GM12878 (cell line): ENCODE measurements at places on chromosomes 6 and 20.

GRCh38 chr6:47144306-47144705 is 102.2 kb upstream of the ADGRF1 start:
- DNase-seq, result no peak

GRCh38 chr20:2151858-2152281 is 50.2 kb downstream of the STK35 start:
- DNase-seq, result no peak

DNA sequence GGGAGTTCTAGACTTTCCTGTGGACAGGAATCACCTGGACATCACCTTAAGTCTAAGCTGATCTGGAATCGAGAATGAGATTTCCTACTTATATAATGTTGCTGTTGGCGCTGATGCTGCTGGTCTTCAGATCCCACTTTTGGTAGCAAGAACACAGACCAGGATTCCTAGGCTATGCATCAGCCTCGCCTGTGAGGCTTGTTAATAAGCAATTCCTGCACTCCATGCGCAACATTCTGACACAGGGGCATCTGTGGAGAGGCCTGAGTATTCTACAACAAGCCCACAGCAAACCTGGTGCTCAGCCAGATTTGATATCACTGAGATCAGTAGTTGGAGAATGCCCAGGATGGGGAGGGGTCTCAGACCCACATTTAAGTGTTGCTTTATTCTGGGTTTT is 52.0 kb upstream of the TRIM26 start:
- DNase-seq, result no peak

- DNase-seq, result no peak
These were observed 36.0 kb downstream of the ADNP start for GRCh38 chr20:50895111-50895830.

- DNase-seq, result peak; percentile 32
These were observed 4.9 kb upstream of the TBXT start for GRCh38 chr6:166172546-166172945.

DNA sequence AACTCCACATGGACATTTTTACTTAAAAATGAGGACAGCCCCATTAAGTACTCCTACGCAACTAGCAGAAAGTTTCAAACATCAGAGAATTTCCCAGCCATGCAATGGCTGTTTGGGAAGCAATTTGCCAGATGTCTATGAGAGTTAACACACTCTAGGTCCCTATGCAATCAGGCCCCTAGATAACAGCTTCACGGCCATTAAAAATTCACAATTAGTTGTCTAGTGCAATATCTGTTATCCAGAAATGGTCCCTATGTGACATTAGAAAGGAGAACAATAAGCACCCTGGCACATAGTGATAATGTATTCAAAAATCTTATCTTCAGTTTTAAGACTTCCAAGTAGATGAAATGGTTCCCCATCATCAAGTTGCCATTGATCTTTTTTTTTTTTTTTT is 174.3 kb upstream of the NRSN1 start:
- no peak for DNase-seq

DNA sequence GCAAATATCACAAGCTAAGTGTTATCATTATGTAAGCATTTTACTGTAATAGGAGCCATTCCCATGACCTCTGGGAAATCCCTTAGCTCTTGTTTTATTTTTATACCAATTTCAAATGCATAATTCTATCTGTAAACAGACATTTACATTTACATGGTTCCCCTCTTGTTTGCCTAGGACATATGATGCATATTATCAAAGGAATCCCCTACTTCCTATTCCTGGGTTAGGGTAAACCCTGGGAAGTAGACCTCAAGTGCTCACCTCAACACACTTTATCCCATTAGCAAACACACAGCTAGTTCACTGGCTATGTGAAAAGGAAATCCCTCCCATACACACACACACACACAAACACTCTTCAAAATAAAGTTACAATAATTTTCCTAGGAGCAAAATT is 27.1 kb downstream of the PDE10A start:
- no peak for DNase-seq

DNA sequence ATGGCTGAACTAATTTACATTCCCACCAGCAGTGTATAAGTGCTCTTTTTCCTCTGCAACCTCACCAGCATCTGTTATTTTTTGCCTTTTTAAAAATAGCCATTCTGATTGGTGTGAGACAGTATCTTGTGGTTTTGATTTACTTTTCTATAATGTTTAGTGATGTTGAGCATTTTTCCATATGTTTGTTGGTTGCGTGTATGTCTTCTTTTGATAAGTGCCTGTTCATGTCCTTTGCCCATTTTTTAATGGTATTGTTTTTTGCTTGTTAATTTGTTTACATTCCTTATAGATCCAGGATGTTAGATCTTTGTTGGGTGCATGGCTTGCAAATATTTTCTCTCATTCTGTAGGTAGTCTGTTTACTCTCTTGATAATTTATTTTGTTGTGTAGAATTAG is 169.9 kb downstream of the PRL start:
- no peak for DNase-seq

- no peak for DNase-seq
These were observed 73.1 kb downstream of the OR2B2 start for GRCh38 chr6:27838945-27839625.

GRCh38 chr6:3669916-3670315 is 81.6 kb downstream of the PXDC1 start:
- no peak for DNase-seq

DNA sequence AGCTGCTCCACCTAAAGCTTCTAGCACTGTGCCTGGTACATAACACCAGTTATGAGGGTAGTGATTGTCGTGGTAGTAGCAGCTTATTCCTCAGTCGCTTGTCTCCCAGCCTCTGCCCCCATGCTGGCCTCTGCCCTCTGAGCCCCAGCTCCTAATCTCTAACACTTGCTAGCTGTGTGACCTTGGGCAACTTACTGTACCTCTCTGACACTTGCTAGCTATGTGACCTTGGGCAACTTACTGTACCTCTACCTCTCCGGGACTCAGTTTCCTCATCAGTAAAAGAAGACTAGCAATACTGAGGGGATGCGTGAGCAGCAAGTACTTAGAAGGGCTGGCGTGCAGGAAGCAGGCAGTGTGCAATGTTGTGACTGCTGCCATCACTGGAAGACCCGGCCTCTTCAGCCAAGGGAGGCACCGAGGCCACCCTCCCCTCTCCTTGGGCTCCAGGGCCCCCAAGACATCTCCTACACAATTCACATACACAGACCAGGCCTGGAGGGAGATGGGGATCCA is 9.9 kb downstream of the MDFI start:
- DNase-seq, result no peak

DNA sequence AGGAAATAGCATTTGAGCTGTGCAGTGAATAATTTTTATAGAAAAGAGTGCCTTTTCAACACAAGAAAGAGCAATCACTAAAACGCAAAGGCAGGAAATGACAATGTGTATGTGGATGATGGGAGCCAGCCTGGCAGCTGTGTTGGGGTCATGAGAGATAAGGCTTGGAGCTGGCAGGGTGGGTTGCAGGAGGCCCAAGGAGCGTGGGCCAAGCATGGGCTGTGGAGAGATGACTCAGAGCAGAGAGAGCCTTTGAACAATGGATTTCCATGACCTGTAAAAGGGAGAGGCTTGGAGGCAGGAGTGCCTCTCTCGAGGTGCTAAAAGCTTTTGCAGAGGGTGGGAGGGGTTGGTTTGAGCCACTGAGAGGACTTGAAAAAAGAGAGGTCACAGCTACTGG is 6.6 kb upstream of the TBC1D7 start:
- no peak for DNase-seq

- DNase-seq, result no peak
These were observed 382.4 kb downstream of the PKHD1 start for GRCh38 chr6:51704932-51705540.

DNA sequence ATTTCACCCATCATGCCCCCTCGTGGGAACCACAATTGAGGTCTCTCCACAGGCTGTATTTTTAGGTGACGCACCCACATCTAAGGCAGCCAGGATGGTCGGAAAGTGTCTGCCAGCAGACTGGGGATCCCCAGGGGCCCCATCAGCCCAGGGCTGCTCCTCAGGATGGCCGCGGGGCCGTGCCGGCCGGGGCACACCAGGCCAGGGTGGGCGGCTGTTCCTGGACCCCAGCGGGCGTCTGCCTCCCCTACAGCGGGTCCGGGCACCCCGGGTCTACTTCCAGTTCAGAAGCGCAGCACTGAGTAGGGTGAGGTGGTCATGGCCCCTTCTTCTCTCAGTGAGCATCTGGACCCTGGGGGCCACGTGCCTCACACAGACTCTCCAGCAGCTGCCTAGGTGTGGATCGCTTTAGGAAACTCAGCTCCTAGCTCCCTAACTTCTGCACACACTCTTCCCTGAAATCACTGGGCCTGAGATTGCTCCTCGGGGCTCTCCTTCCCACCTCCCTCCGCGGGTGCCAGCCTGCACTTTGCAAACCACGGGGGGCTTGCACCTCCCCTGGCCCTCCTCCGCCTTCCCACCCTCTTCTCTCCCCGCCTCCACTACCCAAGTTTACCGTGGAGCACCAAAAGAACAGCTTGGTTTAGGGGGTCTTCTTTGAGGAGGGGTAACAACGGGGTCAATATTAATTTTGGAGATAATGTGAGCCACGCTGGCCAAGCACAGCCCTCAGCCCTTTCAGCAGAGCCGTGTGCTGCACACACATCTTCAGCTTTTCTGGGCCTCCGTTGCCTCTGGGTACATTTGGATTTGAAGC is 14.2 kb upstream of the FOXC1 start:
- no peak for DNase-seq

- DNase-seq, result no peak
These were observed 42.5 kb upstream of the IPCEF1 start for GRCh38 chr6:154399097-154399496.

- no peak for DNase-seq
These were observed 21.0 kb downstream of the JPH2 start for GRCh38 chr20:44166008-44166407.

DNA sequence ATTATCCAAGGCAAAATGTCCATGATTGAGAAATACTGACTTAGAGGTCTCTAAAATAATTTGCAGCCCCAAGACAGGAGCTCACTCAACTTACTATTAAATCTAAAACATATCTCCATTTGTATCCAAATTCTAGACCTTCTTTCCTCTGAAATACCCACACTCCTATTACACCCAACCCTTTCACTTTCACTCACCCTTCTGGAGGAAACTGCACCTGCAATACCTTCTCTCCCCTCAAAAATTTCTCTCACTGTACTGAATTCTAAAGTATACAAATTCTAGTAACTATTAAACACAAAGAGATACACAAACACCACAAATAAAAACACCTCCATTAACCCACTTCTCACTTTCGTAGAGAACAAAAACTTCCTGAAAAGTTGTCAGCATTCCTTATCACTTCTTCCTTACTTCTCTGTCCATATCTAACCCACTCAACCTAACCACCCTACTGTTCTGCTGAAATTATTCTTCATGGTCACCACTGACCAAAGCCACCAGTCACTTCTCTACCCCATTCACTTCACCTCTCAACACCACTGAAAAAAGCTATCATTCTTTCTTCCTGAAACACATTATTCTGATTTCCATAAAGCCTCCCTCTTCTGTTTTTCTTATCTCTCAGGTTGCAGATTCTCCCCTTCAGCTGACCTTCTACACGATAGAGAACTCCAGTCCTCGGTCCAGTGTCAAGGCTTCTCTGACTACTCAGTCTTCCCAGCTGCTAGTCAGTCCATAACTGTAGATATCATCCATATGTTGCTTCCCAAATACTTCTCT is 12.0 kb downstream of the LMBRD1 start:
- no peak for DNase-seq

DNA sequence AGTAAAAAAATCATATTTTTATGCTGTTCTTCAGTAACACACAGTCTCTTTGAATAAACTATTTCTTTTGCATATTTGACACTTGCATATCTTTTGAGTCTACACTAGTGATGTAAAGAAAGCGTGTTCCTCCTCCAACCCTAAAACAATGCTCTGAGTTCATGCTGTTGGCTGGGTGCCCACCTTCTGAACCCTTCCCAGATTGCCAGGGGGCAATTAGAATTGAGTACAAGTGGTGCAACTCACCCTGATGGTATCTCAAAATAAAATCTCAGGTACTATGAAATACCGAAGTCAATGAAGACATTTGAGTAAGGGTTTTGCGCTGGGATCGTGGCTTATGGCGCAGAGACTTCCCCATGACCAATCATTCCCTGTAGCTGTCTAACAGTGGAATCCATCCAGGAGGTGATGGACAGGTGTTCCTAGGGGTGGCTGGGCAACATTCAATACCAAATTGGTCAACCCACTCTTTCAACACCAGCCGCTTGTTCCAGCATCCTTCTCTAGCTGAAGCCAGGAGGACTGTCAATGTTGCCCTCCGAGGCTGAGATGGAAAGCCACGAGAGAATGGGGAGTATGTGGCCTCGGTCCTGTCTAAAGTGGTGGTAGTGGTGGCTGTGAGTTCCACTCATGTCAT is 94.4 kb upstream of the ZNFX1 start:
- no peak for DNase-seq

DNA sequence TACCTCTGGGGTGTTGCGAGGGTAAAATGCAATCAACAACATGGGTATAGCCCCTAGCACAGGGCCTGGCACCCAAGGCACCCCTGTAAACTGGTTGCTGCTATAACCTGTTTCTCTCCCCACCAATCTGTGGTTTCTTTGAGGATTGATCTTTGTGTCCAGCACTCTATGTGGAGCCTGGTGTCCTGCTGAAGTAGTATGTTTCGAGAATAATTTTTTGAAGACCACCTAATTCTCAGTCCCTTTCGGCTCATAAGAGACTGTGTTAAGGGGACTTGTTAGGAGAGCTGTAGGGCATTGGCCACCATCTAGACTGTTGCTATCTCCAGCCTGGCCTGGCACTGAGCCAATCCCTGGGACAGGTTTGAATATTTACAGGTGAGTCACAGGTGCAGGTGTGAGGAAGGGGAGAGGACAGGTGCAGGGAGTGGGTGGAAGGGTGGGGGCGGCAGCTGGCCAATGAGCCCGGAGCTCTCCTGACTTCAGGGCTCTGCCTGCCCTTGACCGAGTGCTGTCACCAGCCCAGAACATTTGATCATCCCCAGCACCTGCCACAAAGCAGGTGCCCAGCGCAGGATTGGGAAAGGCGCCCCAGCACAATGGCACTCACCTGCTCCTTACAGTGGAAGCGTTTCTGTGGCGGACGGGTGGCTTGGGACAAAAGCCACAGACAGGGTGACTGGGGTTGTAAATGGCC is 8.1 kb upstream of the C20orf144 start:
- DNase-seq, result no peak

- no peak for DNase-seq
These were observed 60.0 kb downstream of the CD83 start for GRCh38 chr6:14177413-14178082.

DNA sequence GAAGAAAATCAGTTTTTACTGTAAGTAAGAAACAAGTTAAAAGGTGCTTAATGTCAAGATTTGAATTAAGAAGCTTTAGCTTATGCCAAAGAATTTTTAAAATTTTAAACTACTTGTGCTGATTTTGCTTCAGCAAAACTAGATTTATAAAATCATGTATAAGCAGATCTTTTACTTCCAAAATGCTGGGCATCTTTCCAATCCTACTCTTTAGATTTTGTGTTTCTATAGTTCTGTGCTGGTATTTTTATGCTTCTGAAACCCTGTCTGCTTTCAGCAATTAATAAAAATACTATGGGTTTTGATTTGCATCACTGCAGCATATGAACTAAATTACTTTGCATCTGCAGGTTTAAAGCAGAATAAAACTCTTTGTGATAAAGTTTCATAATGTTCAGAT is 238.6 kb upstream of the RNF217 start:
- no peak for DNase-seq
